ENCODE measurements at places on chromosomes 7 and 10. TPM values are rescaled to one million over a fixed set of nuclear protein-coding genes. Genes with fewer than 3 reads are reported as not detected.

Gene MRC1
- total RNA-seq, result 62.6 TPM

Gene CALHM2
- 98.4 TPM for total RNA-seq

Gene RAB11FIP2
- total RNA-seq, result 46.6 TPM

Gene ADIRF
- total RNA-seq, result 318 TPM

DNA sequence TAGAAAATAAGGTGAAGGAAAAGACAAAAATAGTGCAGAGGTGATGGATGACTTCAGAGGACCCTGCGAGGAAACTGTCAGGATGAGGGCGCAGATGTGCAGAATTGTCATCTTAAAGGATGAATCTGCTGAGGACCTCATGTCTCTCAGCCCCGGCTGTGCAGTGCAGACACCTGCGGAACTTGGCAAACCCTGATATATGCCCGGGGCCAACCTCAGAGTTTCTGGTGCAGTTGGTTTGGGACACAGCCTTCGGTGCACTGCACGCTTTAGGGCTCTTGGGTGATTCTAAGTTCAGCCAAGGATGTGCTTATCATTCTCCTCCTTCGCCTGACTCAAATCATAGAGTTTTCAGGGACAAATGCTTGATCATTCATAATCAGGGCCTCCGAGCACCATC, 310.1 kb downstream of the TCERG1L start:
- H3K27me3 ChIP-seq, result no peaks in the 10 kb centered on the region
- no peak overlapping the region for H3K4me3 ChIP-seq
- no peak overlapping the region for H3K27ac ChIP-seq
- no peak for DNase-seq
- no peaks in the 10 kb centered on the region for H3K4me1 ChIP-seq
- H3K36me3 ChIP-seq, result no peaks in the 10 kb centered on the region

- no peak overlapping the region for H3K4me3 ChIP-seq
- no peaks in the 10 kb centered on the region for H3K27me3 ChIP-seq
- no peak for DNase-seq
- peaks cover 45% of the 10 kb centered on the region for H3K4me1 ChIP-seq
- no peak overlapping the region for H3K27ac ChIP-seq
These were observed 163.7 kb downstream of the WNT2 start for GRCh38 chr7:117158941-117159697.

- no peak overlapping the region for H3K27ac ChIP-seq
- no peaks in the 10 kb centered on the region for H3K27me3 ChIP-seq
- no peaks in the 10 kb centered on the region for H3K36me3 ChIP-seq
- no peak for DNase-seq
- H3K4me1 ChIP-seq, result peaks cover 21% of the 10 kb centered on the region
These were observed 181.7 kb downstream of the PARD3 start for GRCh38 chr10:34633374-34633773.

DNA sequence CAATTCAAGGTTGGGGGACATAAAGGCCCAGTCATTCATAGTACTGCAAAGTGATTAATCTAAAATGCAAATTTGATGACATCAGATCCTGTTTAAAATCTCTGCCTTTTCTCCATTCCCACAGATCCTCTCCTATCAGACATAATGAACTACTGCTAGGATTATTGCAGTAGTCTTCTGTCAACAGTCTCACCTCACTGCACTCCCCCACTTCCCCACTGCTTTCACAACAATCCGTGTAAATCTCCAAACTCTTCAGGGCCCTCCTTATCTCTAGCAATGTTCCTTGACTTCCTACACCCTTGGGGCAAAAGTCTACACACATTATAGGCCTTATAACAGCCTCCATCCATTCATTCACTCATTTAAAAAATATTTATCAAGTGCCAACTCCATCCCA, 112.4 kb downstream of the KBTBD2 start:
- no peaks in the 10 kb centered on the region for H3K4me1 ChIP-seq
- H3K27ac ChIP-seq, result no peak overlapping the region
- H3K27me3 ChIP-seq, result no peaks in the 10 kb centered on the region
- DNase-seq, result no peak

DNA sequence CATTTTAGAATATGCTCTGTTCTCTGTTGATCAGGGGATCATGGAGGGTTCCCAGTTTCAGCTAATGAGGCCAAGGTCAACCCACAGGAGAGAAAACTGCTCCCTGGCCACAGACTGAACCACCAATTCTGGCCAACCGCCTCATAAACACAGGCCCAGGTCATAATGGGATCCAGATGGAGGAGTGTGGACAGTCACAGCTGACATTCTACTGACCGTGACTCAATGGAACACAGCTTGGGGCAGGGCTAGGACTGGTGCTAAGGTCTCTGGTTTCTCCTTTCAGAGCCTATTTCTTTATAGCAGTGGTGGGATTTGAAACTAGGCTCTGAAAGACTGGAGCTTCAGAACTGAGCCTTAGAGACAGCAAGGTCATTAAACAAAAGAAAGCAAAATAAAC, 68.3 kb downstream of the HIPK2 start:
- H3K4me1 ChIP-seq, result no peaks in the 10 kb centered on the region
- H3K27ac ChIP-seq, result no peak overlapping the region
- H3K36me3 ChIP-seq, result peaks cover 20% of the 10 kb centered on the region
- DNase-seq, result no peak

- H3K4me3 ChIP-seq, result peak within 1 kb of the TSS; percentile 79
- peak within 1 kb of the TSS; percentile 72 for H3K27ac ChIP-seq
- H3K4me1 ChIP-seq, result no peaks in the 10 kb centered on the region
- no peaks in the 10 kb centered on the region for H3K27me3 ChIP-seq
- H3K36me3 ChIP-seq, result no peaks in the 10 kb centered on the region
These were observed at the start of gene NUDT13 for GRCh38 chr10:73110345-73110849. Gene NUDT13 (plus strand): TSS chr10:73110455. CDS start chr10:73114366, 3,911 bp downstream.

Data from thoracic aorta (tissue), 2 donors.